ENCODE measurements at places on chromosomes 1 and 21.
A peak's percentile ranks its signal among the peaks of the same experiment; 100 is the strongest.

- DNase-seq, result no peak
Measured at GRCh38 chr1:116766616-116767469, 12.6 kb downstream of the CD2 start.

- no peak for DNase-seq
Measured at GRCh38 chr1:150210091-150210490, 25.8 kb downstream of the ANP32E start.

DNA sequence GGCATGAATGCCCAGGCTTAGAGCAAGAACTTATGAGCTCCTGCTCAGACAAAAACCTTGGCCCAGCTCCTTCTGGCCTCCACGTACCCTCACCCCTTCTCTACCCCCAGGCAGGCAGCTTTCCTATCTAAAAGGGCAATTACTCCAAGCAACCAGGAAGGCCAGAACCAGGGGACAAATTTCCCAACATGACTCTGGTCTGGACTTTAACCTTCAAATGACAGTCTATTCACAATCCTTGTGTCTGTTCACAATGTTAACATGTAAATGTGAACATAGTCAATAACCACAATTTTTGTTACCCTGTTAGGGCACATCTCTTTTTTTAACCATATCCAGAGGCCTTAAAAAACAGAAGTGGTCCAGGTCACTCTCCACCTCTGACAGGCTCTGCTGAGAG, 64.4 kb upstream of the LAPTM5 start:
- no peak for DNase-seq

GRCh38 chr1:150141452-150141851, 8.3 kb upstream of the PLEKHO1 start:
- DNase-seq, result no peak

GRCh38 chr1:165468253-165468652, 23.3 kb upstream of the RXRG start:
- no peak for DNase-seq

DNA sequence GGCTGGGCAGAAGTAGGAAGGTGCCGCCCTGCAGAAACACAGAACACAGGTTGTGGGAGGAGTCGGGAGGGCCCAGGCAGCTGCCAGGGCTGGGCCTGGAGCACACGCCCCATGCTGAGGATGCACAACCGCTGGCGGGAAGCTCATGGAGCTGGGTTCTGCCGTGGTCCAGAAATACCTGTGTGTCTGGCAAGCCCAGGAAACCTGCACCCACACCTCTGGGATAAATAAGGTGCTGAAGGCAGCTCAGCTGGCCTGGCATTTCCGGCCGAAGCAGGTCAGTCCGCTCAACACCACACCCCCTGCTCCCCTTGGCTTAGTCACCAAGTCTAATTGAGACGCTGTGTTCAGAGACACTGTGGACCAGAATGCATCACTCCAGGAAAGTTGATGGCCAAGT, 32.1 kb downstream of the CTNNBIP1 start:
- peak; percentile 99 for DNase-seq

GRCh38 chr1:65189576-65190115, 41.6 kb downstream of the AK4 start:
- no peak for DNase-seq

DNA sequence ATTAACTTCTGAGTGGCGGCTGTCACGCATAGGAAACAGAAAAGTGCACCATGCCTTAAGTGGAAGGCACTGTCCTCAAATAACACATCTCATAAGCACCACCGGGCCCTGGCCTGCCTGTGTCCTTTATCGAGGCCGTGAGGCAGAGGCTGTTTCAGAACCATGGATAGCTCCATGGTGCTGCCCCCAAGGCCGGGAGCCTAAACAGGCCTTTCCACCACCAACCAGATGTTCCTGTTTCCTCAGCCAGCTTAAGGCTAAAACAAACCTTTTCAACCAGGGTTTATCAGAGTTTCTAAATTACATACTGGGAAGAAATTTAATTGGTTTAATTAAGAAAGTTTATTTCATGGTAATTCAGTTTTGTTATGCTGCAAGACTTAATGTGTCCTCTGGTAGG, 114.4 kb downstream of the DMRTA2 start:
- no peak for DNase-seq

DNA sequence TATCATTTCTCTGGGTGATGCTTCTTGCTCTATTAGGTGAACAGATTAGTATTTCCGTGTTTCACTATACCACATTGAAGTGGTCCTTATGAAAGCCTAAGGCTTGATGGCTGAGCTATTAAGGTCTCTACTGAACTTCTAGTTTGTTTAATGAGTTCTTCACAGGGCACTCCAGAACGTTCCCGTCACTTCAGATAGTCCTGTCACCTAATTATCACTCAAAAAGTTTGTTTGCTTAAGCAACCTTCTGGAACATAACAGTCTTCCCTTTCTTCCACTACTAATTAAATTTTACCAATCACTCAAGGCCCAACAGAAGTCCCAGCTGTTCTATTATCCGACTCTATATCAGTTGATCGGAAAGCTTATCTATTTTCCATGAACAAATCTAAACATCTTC, 104.6 kb upstream of the ZC3H11B start:
- DNase-seq, result peak; percentile 80

DNA sequence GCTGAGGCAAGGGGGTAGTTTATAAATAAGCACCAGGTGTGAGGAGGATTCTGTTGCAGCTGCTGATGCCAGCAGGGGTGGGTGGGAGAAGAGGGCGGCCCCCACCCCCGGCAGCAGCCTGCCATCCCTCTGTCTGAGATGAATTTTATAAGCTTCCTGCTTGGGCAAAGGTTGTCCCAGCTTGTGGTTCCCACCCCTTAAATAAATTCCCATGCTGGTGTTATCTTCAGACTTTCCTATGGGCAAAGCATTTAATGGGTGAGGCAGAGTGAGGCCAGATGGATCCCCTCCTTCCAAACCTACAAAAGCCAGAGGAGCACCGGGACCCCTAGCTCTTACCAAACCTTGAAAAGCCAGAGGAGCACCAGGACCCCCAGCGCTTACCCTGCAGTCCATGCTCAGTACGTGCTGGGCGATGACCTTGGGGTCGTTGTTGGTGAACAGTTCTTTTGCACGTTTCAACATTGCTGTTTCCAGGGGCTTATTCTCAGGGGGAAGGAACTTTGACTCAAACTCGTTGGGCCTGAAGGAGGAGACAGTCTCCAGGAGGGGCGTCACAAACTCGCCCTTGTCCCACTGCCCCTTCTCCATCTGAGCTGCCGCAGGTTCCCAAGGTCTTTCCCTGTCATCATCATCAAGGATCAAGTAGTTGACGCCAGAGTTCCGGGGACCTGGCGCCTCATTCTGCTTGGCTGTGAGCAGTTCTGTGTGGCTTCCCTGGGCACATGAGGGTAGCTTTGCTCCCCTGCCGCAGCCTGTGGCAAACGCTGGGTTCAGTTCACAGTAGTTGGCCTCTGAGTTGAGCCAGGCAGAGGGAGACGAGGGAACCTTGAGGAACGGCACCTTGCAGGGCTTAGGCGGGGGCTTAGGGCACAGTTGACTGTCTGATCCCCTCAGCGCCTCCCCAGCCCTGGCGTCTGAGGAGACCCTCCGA, 99.5 kb downstream of the BCAR3 start:
- no peak for DNase-seq

GRCh38 chr1:173152598-173152997, 54.5 kb downstream of the TNFSF4 start:
- no peak for DNase-seq

DNA sequence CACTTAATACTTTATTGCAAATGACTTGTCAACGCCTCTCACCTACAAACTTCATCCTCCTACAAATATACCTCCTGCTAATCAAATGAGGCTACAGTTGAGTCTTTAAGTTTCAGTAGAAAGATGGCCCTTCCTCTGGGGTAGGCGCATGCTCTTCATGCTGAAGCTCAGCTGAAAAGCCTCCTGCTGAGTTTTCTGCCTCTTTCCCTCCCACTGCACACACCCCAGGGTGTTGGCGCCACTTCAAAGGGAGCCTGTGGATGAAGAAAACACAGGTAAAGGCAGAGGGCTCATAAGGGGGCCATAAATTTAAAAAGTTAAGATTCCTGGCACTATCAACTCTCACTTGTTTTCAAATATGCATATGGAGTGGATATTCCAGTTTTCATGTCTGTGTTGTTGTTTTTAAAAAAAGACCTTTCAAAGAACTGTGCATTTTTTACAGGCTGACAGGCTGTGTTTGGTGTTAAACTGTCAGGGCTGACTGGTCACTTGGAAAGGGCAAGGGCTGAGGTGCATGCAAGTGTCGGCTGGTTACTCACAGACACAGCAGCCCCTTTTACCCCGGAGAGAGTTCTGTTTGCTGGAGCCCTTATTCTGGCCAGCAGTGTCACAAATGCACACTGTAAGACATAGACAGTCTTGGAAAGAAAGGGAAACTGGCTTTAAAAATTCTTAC, 42.9 kb upstream of the LGALS8 start:
- DNase-seq, result no peak

DNA sequence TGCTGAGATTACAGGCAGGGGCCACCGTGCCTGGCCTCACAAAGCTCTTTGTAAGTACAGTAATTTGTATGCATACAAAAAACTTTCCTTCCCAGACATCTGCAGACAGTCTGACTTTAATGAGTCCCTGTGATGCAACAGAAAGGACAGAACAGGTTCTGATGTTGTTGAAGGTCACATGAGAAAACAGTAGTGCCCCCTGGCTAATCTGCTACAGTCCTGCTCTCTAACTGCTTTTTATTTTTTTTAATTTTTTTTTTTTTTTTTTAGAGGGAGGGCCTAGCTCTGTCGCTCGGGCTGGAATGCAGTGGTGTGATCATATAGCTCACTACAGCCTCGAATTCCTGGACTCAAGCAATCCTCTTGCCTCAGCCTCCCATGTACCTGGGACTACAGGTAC, 36.7 kb downstream of the ACBD3 start:
- DNase-seq, result no peak

DNA sequence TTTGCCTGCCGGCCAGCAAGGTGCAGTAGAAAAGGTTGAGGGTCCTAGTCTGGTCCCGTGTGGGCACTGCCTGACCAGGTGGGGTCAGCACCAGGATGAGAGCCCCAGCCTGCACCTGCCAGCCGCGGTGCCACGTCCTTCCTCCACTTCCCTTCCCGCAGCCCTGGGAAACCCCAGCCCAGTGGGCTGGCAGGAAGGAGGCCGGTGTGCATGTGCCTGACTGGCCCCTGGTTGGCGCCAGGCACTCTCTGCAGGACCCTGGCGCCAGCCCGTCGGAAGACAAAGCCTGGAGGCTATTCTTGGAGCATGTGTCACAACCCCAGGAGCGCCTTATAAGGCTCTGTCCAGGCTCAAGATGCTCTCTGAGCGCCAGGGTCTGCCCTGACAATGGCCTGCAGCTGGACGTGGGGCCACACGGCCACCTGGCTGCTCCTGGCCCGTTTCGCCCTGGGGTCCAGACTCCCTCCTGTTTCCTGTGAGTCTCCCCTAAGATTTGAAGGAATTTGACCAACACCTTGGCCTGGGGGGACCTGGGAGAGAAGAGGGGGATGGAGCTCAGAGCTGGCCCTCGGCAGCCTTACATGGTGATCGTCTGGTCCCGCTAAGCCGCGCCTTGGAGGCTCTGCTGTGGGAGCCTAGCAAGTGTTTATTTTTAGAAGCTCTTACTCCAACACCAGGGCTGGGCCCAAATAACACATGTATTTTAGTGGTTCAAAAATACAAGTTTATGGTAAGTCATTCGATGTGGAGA, 31.9 kb upstream of the POFUT2 start:
- no peak for DNase-seq

DNA sequence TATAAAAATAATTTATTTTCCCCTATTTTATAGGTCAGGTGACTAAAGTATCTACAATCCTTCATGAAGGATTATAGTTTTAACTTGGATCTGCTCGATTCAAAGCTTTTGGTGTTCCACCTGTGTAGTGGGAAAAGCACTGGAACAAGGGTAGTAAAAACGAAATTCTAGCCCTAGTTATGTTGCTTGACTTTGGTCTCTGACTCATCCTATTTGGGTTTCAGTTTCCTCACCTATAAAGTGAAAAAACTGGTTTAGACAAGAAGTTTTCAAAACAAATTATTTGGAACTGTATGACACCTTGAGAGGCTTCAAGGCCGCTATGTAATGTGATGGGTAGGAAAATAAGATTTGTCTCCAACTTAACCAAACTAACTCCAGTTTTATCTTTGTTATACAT, 505.2 kb upstream of the ZRANB2 start:
- no peak for DNase-seq

DNA sequence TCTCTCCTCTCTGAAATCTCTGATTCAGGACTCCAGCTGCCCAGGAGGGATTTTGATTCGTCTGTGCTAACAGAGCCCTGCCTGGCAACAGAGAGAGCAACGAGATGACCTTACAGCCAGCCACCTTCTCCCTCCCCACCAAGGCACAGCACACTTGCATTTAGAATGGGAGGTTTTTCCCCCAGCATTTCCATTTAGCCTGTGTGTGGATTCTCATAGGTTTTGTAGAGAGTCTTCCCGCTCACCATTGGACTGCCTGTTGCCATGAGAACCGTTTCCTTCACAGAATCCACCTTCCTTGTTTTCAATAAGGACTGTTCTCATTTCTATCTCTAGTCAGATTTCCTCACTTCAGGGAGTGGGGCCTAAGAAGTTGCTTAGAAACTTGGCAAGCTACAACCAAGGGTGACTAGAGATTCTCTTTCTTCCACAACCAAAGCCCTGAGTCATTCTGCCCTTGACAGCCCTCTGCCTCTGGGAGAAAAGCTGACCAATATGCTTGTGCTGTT, 5.8 kb upstream of the IKBKE start:
- DNase-seq, result no peak

- DNase-seq, result no peak
Measured at GRCh38 chr1:110896090-110896489, 23.1 kb downstream of the CD53 start.

DNA sequence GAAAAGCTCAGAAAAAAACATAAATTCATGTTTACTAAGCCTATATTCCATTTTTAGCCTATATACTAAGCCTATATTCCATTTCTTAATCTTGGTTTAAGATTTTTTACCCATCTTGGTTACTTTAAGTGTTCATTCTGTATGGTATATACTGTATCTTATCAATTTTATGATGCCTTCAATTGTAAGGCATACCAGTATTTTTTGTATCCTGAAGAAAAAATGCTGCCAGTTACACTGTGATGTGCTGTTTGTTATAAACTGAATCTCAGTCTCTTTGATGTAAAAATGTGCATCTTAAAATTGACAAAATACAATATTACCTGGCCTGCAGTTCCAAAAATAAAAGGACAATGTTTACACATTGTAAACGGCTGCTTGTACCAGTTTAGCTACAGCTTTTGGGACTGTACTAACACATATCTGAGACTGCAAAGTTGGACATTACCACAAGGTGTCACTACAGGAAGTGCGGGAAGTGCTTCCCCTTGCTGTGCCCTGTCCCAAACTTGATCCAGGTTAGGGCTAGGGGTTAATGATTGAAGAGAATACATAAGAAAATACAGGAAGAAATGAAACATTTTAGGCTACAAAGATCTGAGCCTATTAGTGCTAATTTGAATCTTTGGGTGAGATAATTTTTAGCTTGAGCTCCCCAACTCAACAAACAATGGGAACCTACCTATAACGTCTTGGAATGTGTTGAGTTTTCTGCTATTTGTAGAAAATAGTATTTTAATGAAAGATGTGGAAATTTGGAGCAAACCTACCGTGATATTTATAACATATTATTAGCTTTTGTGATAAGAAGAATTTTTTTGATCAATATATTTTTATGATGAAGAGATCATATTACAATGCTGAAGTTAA, 108.9 kb downstream of the LBR start:
- DNase-seq, result no peak

- DNase-seq, result no peak
Measured at GRCh38 chr1:83547901-83548300, 451.0 kb downstream of the TTLL7 start.
